ENCODE measurements at places on chromosomes 7 and 10.

DNA sequence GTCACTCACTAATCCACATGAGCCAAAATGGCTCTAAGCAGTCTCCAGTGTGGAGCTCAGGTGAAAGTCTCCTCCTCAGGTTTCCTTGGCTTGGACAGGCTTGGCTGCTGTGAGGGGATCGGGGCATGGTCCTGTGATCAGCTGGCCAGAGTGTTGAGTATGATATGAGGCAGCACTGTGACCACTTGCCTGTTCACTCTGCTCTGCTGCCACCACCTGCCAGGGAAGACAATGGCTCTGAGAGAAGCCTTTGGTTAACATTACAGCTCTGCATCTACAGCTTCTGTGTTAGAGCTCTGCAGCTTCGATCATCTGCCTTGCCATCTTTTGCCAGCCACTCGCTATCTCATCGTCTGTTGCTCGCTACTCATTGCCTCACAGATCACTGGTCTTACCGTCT lies 20.1 kb upstream of the PTN start:
- H3K27ac ChIP-seq = no peak overlapping the region
- no peaks in the 10 kb centered on the region for H3K27me3 ChIP-seq
- H3K36me3 ChIP-seq = no peaks in the 10 kb centered on the region

GRCh38 chr7:141103847-141104429 lies 30.1 kb downstream of the TMEM178B start:
- H3K4me1 ChIP-seq = no peaks in the 10 kb centered on the region
- no peak overlapping the region for H3K27ac ChIP-seq
- no peak for DNase-seq
- H3K4me3 ChIP-seq = no peak overlapping the region
- peaks cover 70% of the 10 kb centered on the region for H3K27me3 ChIP-seq
- no peaks in the 10 kb centered on the region for H3K36me3 ChIP-seq

DNA sequence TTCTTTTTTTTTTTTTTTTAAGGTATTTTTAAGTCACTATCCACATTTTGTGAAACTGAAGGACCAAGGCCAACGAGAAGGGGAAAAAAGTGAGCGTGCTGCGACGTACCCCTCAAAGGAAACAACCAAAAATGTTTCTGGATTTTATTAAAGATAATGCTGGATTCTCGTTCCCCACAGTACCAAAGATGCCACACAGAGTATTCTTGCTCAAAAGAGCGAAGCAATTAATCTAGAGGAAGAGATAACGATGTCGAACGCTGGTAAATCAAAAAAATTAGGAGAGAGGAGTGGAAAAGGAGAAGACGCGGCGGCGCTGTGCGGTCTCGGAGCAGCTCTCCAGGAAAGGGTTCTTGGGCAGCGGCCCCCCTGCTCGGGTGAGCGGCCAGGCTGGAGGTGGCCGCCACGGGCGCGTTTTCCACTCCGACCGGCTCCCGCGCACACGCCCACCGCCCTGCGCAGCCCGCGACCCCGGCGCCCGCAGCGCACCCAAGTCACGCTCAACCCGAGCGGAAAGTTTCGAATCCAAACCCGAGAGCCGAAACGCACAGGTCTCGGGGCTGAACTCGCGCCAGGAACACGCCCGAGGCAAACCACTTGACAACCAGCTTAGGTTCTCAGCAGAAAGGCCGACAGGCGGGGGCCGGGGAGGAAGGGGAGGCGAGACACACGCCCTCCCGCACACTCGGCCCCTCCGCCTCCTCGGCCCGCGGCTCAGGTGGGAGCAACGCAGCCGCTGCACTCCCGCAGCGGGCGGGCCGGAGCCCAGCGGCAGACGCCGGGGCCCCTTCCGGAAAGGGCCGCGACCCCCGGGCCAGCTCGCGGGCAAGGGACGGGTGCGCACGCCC lies 989 bp downstream of the SRPK2 start:
- DNase-seq = peak; percentile 42
- H3K36me3 ChIP-seq = no peaks in the 10 kb centered on the region
- peak overlapping the region; percentile 74 for H3K4me3 ChIP-seq
- H3K27ac ChIP-seq = no peak overlapping the region
- no peaks in the 10 kb centered on the region for H3K27me3 ChIP-seq
- H3K4me1 ChIP-seq = peaks cover 11% of the 10 kb centered on the region

GRCh38 chr10:99548041-99548530 lies 15.3 kb downstream of the NKX2-3 start:
- no peak overlapping the region for H3K4me3 ChIP-seq
- H3K27ac ChIP-seq = no peak overlapping the region
- peak; percentile 39 for DNase-seq

DNA sequence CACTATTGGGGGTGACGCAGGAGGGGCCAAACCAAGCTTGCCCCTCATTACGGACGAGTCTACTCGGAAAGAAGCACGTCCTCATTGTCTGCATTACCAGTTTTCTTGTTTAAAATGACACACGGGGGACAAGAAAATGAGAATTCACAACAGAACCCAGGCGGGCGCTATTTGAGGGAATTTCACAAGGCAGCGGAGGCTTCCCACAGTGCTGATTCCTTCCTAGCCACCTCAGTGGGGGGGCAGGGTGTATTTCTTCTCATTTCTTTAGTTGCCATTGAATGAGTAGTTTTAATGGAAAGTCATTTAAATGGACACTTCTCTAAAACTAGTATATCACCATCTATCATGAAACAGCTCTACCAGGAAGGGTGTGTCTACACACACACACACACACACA lies 42.9 kb downstream of the NRAP start:
- no peaks in the 10 kb centered on the region for H3K4me1 ChIP-seq
- no peak overlapping the region for H3K4me3 ChIP-seq
- DNase-seq = no peak

GRCh38 chr7:134071355-134072331 lies 55.5 kb upstream of the LRGUK start:
- H3K27me3 ChIP-seq = no peaks in the 10 kb centered on the region
- no peak overlapping the region for H3K27ac ChIP-seq
- DNase-seq = peak; percentile 34
- no peaks in the 10 kb centered on the region for H3K36me3 ChIP-seq

DNA sequence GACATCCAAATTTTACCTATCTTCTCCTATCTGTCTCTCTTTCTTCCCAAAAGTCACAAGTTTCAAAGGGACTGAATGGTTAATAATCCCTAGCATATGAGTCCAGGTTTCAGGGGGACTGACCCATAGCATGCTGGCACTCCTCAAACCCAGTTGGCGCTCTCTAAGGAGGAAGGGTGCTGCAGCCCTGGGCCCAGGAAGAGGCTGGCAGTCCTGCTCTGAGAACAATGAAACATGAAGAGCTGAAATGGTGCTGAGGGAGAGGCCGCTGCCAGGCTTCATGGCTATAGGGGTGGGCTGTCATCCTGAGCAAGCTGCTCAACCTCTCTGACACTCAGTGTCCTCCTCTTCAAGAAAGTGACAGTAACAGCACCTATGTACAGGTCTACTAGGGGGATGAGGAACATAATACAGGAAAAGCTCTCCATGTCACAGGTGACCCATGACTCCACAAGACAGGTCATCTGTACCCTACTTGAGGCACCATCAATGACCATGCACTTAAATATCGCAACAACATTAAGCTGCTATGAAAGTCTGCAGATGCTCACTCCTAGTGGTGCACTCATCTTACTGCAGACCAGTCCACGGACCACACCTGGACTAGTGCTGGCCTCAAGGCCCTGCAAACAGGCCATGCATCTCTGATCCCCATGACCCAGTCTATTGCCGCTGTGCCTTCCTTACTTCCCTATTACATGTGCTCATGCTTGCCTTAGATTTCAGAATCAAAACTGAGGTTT lies 17.0 kb downstream of the COBL start:
- peaks cover 37% of the 10 kb centered on the region for H3K4me1 ChIP-seq
- no peak for DNase-seq
- H3K36me3 ChIP-seq = no peaks in the 10 kb centered on the region
- H3K27me3 ChIP-seq = no peaks in the 10 kb centered on the region
- H3K4me3 ChIP-seq = no peak overlapping the region

Measured in PC-9 (cell line).